Mammary epithelial cell (primary cell): ENCODE measurements at places on chromosomes 11 and 22. TPM values are rescaled to one million over a fixed set of nuclear protein-coding genes. Genes with fewer than 3 reads are reported as not detected.

GRCh38 chr11:30889143-30889794, 303.1 kb upstream of the MPPED2 start:
- DNase-seq: no peak

ACO2 gene
- 61.5 TPM for polyA plus RNA-seq

- no peak for DNase-seq
These were observed 8.0 kb upstream of the PDGFB start for GRCh38 chr22:39252461-39253434.

ACTN3 gene
- 0.01 TPM for polyA plus RNA-seq

DNA sequence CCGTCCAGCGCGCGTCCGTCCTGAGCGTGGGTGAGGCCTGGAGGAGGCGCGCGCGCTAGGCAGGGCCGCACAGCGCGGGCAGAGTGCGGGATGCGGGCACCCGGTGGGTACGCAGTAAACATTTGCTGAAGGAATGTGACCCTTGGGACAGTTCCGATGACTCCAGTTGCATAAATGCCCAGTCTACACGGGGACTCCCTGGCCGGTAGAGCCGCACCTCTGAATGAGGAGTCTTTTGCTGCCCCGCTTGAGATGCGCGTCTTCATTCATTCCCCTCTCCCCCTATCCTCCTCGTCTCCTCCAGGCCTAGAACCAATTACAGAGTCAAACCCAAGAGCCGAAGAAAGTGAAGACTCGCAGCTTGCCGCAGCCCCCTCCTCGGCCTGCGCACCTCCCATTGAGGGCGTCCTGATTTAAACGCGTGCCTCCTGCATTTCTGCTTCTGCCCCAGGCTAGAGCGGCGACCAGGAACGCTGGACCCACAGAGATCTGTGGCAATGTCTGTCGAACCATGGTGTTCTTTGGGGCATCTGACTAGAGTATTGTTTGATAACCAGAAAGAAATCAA, 729 bp upstream of the CHKB start:
- no peak for DNase-seq

DNA sequence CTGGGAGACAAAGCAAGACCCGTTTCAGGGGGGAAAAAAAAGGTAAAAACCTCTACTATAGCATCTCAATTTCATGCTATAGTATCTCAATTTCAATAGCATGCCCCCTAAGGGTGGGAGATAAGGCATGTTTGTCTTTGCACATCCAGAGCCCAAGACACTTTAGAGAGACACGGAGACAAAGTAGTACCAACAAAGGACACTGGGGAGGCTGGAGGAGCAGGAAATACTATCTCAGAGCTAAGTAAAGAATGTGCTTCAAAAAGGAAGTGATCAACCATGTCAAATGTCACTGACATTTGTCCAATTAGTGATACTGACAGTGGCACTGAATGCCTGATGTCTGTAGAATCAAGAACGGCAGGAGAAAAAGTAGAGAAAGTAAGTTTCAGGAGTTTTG, 68.6 kb downstream of the RRAS2 start:
- no peak for DNase-seq

DNA sequence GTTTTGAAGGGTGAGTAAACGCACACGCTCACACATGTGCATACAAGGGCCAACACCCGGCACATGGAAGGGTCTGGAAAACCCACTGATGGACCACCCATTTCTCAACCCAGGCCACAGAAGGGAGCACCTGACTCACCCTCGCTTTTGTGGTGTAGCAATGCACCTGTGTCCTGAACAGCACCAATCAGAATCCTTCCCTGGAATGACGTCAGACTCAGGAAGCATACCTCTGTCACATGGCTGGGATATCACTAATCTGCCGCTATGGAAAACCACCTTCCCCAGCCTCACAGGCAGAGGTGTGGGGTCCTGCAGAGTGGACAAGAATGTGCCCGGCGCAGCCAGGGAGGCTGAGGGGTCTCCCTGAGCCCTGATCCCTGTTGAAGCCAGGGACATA, 9.0 kb upstream of the OSM start:
- peak; percentile 28 for DNase-seq

TOLLIP gene
- polyA plus RNA-seq: 74.8 TPM

OR2D2 gene
- polyA plus RNA-seq: not detected

- no peak for DNase-seq
These were observed 37.1 kb downstream of the RNF141 start for GRCh38 chr11:10503777-10504480.

GRCh38 chr11:79059141-79059540, 381.7 kb downstream of the TENM4 start:
- no peak for DNase-seq

- no peak for DNase-seq
These were observed 28.2 kb downstream of the HSD17B12 start for GRCh38 chr11:43708776-43709175.

GRCh38 chr11:7261578-7261977, 9.9 kb downstream of the SYT9 start:
- no peak for DNase-seq

DNA sequence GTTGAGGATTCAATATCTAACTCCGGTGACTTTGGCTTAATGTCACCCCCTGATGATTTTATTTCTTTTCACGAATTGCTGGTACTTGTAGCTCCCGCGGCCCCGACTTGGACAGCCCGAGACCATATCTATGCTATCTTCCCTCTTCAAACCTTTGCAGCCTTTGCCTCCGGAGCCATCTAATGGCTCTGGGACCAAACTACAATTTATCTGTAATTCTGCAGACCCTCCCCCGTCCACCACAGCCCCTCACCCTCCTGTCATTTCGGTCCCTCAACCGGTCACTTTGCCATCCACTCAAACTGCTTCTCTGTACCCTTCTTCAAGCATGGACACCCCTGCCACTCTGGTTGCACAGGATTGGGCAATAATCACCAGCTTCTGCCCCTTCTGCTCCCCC, 25.7 kb upstream of the ALDH3B2 start:
- DNase-seq: no peak

- DNase-seq: no peak
These were observed 268.2 kb upstream of the C11orf87 start for GRCh38 chr11:109153836-109154235.

GRCh38 chr11:76270389-76270788, 64.1 kb upstream of the WNT11 start:
- DNase-seq: no peak

- no peak for DNase-seq
These were observed 7.2 kb downstream of the TTLL1 start for GRCh38 chr22:43081968-43082367.

- no peak for DNase-seq
These were observed 94.1 kb downstream of the DBX1 start for GRCh38 chr11:20066013-20066782.

DNA sequence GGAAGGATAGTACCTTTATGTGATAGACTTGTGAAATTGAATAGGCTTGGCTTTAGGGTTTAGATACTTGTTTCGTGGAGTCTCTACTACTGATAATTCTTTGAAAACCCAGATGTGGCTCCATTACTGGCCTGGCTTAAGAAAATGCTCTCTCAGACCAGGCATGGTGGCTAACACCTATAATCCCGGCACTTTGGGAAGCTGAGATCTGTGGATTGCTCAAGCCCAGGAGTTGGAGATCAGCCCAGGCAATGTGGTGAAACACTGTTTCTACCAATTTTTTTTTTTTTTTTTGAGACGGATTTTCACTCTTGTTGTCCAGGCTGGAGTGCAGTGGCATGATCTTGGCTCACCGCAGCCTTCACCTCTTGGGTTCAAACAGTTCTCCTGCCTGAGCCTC, 40.9 kb downstream of the ATG13 start:
- no peak for DNase-seq

- no peak for DNase-seq
These were observed 7.0 kb downstream of the THY1 start for GRCh38 chr11:119415966-119416365.

FDXACB1 gene
- polyA plus RNA-seq: 2.6 TPM

GSTT2 gene
- 0.31 TPM for polyA plus RNA-seq

- DNase-seq: no peak
These were observed 121.2 kb downstream of the NCAM1 start for GRCh38 chr11:113082341-113082955.

GRCh38 chr22:43681731-43682360, 130.3 kb downstream of the EFCAB6 start:
- DNase-seq: no peak

DNA sequence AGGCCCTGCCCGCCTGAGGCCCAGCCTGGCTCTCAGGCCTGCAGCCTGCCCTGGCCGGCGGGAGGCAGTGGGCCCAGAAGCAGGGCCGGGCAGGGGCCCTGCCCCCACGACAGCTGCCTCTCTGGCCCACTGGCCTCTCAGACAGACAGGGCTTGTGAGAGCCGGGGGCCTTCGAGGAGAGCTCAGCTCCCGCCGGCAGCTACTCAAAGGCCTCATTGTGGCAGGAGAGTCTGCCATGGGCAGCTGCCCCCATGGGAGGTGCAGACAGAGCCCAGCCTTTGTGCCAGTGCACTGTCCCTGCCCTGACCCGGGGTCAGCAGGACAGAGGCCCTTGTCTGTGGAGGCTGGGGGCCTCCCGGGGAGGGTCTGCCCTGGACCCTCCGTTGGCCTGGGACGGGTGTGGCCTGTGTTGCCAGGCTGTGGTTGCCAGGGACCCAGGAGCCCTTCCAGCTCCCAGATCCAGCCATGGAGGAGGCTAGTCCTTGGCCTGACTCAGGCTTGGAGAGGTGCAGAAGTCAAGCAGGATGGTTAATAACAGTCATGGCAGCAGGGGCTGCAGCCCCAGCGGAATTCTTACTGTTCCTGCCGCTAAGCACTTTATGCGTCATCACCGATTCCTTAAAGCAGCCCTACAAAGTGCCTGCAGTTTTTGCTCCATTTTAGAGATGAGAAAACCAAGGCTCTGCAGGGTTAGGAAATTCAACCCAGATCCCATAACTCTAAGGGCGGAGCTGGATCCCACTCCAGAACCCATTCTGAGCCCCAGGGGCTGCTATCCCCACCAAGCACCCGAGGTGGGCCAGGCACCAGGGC, 12.5 kb downstream of the FLRT1 start:
- no peak for DNase-seq

GRCh38 chr22:19081351-19081750, 40.9 kb downstream of the DGCR2 start:
- no peak for DNase-seq

DNA sequence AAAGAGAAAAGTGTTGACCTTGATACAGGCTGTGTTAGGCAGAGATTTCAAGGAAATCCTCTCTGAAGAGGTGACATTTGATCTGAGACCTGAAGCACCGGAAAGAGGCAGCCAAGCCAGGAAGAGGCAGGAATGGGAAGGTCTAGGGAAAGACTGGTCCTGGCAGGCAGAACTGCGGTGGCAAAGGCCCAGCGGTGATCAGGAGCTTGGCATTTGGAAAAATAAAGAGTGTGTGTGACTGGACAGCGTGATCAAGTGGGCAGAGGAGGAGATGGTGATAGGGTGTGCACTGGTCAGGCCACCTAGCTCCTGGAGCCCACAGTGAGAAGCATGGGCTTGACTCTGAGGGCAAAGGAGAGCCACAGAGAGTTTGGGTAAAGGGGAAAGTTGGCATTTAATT, 27.2 kb upstream of the GAB4 start:
- peak; percentile 58 for DNase-seq

DNA sequence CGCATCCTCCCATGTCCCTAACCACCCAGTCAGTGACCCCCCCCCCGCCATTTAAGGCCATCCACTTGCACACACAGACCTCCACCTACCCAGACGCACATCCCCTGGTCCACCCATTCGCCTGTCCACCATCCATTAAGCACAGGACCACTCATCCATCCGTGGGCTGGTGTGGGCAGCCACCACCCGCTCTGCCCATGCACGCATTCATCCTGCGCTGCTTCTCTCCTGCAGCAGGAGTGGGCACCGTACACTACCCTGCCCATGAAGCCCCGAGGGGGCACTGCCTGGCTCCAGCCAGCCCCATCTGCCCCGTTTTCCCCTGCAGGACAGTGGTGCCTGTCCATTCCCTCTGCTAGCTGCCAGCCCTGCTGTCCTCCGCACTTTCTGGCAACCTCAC, 3.9 kb upstream of the SLC16A8 start:
- no peak for DNase-seq

DNA sequence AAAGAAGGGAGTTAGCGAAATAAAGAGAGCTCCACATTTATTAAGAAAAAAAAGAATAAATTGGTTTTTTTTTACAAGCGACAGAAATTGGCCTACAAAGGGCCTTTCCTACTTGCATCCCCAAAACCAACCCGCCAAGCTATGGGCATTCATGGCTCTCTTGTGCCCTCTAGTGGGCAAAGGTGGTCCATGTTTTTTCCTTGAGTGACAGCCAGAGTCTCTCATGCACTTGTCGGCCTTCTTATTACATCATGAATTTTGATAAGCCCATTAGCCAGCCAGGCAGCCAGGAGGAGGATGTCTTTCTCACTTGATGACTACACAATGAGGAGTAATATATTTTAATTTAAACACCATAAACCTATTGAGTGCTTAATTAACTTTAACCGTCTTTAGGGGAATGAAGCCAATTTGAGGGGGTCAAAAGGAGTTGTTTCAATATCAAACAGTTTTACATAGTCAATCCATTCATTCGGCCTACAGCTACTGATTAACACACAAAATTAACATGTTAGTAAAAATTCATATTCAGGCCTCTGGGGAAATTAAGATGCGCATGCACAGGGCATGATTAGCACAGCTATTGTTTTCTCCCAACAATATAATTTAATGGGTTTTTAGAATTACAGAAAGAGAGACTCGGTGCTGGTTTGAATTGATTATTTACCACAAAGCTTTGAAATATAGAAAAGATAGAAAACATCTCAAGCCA, 85.5 kb downstream of the RCN1 start:
- DNase-seq: peak; percentile 72

- DNase-seq: no peak
These were observed 736.5 kb downstream of the DLG2 start for GRCh38 chr11:84890676-84891075.

GRCh38 chr22:46542011-46542985, 4.9 kb upstream of the CELSR1 start:
- peak; percentile 61 for DNase-seq

PLEKHB1 gene
- 1.4 TPM for polyA plus RNA-seq

DNA sequence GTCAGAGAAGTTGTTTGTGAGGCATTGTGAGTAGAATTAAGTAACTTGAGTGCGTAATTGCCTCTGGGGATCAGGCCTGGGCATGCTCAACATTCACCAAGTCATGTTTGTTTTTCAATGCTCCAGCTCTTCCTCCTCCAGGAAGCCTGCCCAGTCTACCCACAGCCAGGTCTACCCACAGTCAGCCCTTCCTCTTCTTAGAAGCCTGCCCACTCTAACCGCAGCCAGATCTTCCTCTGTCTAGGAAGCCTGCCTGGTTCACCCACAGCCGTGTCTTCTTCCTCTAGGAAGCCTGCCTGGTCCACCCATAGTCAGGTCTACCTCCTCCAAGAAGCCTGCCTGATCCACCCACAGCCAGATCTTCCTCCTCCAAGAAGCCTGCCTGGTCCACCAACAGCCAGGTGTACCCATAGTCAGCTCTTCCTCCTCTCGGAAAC, 25.0 kb downstream of the LRP5 start:
- peak; percentile 62 for DNase-seq

SCN2B gene
- polyA plus RNA-seq: 0.43 TPM

TECTA gene
- polyA plus RNA-seq: 0.05 TPM

GRCh38 chr11:1834779-1835670, at the start of gene SYT8:
TSS of gene SYT8 (plus strand) at chr11:1834990. CDS start at chr11:1835106, 116 bp downstream.
- peak; percentile 50 for DNase-seq

- DNase-seq: no peak
These were observed 5.5 kb downstream of the APOL2 start for GRCh38 chr22:36233796-36234195.
